HS-5 (cell line): ENCODE measurements at places on chromosomes 4 and X.

DNA sequence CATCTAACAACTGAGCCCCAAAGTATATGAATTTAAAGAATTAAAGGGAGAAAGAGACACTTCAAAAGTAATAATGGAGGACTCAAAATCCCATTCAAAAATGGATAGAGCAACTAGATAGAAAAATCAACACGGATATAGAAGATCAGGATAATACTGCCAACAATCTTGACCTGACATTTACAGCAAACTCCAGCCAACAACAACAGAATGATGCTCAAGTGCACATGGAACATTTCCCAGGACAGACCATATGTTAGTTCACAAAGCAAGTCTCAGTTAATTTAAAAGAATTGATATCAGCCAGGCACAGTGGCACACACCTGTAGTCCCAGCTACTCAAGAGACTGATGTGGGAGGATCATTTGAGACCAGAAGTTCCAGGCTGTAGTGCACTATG, 72.0 kb upstream of the SMARCAD1 start:
- no peak for DNase-seq

GRCh38 chr4:43223820-43224219, 331.3 kb downstream of the GRXCR1 start:
- no peak for DNase-seq

DNA sequence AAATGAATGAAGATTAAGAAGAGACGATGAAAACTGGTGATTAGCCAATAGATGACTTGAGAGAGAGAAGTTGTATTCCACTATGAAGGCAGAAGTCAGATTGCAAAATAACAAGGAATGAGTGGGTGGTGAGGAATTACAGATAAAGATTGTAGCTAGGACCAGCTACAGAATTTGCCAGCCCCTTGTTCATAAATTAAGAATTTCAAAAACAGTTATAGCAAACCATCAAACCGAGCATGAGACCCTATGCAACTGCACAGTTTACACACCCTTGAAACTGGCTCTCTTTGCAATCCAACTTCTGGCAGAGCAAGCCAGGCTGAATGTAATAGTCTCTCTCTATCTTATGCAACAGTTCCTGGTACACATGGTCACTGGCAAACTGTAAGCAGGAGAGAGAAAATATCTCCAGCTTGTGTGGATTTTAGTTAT, 35.2 kb downstream of the STAP1 start:
- DNase-seq, result no peak

- DNase-seq, result no peak
Measured at GRCh38 chr4:101667348-101667747, 123.2 kb upstream of the BANK1 start.

DNA sequence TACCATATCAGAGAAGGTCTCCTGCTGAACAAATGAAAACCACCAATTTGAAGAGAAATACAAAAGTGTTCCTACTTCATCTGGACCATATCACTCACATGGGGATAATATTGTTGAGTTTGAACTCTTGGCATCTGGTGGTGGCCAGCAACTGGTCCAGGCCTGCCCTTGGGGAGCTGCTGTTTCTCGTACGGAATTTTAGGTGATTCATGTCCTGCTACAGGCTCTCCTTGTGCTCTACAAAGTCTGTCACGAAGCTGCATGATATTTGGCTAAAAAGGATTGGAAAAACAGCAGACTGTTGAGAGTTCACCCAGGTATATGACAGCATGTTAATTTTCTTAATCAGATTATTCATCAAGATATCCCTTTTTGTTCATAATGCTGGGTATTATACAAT, 42.2 kb downstream of the SEC31A start:
- no peak for DNase-seq

DNA sequence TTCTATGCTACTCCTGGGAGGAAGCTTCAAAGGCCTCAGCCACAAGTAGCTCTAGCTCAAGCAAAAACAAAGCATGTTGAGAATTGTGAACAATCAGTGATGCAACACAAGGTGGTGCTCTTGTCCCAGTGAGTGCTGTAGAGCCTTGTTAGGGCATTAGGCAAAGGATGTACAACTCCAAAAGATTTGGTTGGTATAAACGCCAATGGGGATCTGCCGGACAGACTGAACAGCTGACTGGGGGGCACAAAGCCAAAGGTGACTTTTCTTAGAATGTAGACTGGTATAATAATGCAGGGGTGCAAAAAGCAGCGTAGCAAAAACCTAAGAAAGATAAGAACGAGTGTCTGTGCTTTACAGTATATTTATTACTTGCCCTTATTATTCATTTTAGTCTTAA, 62.6 kb upstream of the ALB start:
- DNase-seq, result no peak

GRCh38 chr4:121688261-121688660, 8.5 kb downstream of the ANXA5 start:
- DNase-seq, result no peak

GRCh38 chr4:180683186-180683585, 1560.0 kb upstream of the TENM3 start:
- no peak for DNase-seq

- no peak for DNase-seq
Measured at GRCh38 chr4:2340272-2341061, 78.0 kb downstream of the ZFYVE28 start.

DNA sequence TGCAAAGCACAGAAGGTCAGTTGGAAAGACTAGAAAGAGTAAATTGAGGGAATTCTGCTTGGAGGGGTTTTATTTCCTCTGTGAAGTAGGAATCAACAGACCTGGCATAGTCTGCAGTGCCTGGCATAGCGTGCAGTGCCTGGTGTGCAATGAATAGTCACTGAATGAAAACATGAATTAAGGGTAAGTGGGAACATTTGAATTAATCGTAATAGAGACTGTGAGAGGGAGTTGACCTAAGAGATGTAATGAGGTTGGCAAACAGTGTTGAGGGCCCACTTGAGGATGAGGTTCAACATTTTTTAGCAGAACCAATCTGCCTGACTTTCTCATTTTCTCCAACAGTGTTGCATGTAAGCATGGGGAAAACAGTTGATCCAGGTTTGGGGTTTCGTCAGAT, 377.2 kb upstream of the FTHL17 start:
- no peak for DNase-seq

DNA sequence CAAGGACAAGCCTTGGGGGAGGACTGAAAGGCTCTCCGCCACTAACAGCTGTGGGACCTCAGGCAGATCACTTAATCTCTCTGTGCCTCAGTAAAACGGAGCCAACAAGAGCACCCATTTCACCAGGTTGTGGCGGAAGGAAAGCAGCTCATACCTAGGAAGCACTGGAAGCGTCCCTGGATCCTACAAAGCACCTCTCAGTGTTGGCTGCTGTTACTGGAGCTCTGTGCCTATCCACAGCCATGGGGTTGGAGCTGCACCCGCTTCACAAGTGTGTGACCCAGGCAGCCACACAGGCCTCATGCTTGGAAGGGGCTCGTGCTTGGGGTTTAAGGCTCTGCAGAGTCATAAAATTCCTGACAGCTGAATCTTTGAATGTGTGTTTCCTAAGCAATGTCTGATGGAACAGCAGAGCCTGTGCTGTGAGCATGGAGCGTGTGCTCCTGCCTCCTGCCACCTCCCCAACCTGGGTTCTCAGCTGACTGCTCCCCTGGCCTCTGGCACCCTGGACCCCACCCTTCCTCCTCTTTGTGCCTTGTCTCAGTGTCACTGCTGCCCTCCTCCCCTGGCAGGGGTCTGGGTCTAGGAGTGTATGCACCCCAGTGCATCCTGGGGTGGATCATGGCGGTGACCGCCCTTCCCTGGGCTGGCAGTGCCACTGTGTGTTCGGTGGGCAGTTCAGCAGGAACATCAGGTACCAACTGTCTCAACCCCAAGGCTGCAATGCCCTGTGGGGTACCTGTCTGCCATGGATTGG, 14.4 kb upstream of the MAN2B2 start:
- DNase-seq, result no peak

GRCh38 chrX:86104526-86104925, 43.7 kb upstream of the DACH2 start:
- DNase-seq, result no peak

DNA sequence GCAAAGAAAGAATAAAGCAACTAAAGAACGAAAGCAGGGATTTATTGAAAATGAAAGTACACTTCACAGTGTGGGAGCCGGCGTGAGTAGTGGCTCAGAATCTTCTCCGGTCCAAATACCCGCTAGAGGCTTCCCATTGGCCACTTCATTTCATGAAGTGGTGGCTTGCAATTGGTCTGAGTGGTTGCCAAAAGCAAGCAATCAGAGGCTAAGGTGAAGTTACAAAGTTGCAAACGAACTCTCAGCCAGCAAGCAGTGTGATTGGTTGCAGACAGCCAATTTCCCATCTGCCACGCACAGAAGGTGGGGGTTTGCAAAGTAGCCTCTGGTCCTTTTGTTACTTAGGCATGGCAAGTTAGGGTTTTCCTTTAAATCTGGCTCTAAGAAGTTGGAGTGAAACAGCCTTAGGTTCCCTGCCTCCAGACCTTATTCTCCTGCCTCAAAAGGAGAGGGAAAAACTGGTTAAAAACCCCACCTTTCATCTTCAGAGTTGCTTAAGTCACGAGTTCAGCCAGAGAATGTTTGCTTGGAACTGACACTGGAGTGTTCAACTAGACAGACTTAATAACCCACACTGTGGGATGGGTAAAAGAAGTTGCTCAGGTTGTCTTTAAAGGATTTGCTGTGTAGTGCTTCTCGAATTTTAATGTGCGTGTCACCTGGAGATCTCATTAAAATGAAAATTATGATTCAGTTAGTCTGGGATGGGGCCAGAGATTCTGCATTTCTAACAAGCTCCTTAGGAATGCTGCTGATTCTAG, 6.9 kb upstream of the CLOCK start:
- no peak for DNase-seq

GRCh38 chr4:178811356-178811755, 1369.1 kb upstream of the AGA start:
- DNase-seq, result no peak
